DMS 273 treated with DMSO at 0.1 percent for 48 hours (cell line): ENCODE measurements at places on chromosomes 2 and 18.

GRCh38 chr18:74454279-74454751, 2.8 kb downstream of the DIPK1C start:
- DNase-seq = no peak

DNA sequence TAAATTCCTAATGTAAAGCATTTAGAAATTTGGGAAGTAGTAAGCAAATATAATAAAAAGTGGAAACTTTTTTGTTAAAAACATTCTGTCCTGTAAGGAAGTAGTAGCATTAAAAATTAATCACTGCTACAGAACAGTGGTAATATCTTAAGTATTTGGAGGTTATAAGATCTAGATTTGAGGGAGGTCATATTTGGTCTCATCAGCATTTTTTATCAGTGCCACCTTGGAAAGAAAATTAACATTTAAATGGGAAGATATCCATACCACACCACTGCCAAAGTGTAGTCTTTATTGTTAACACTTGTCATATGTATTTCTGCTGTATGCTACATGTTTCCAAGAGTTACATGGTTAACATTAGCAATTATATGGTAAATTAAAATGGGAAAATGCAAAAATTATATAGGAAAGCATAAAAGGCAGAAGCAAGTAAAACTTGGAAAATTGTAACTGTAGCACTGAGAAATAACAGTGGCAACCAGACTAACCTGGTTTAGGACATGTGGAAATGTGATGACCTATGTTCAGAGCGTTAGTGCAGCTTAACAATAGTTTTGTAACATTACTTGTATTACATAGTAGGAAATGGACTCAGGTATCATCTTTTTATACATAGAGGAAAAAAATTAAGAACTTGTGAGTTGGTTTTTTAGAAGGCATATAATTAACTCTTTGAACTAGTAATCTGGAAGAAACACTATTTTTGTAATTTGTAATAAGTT, 47.2 kb downstream of the CLIP4 start:
- no peak for DNase-seq

- no peak for DNase-seq
These were observed 152.9 kb downstream of the SPP2 start for GRCh38 chr2:234203135-234203984.

DNA sequence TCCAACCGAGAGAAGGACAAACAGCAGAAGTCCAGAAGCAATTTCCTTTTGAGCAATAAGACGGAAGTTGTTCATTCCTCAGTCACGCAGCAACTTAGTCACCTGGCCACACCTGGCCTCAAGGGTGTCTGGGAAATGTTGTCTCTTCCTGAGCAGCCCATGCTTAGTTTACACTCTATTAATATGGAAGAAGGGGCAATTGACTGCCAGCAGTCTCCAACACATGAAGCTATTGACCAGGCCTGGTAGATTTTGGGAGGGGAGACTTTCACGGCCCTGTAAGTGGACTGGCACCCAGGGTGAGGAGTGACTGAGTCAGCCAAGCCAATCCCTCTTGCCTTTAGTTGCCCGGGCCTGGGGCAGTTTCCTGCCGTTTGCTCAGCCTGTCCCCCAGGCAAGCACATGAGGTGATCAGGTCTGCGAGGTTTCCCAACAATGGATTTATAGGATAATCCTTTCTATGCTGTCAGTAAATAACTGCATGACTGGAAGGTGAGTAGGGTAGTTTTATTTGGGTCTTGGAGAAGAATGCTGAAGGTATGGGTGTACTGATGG, 43.8 kb upstream of the PPP4R1 start:
- DNase-seq = no peak

DNA sequence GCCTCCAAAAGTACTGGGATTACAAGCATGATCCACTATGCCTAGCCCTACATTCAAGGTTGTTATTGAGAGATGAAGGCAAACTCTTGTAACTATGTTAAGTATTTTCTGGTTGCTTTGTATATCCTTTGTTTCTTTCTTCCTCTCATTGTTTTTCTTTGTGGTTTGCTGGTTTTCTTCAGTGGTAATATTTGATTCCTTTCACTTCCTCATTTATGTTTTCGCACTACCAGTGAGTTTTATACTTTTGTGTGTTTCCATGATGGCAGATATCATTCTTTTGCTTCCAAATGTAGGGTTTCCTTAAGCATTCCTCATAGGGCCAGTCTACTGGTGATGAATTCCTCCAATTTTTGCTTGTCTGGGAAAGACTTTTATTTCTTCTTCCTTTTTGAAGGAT, 90.2 kb downstream of the NCK2 start:
- no peak for DNase-seq

GRCh38 chr2:176124110-176124946, 1.8 kb downstream of the HOXD9 start:
- no peak for DNase-seq

DNA sequence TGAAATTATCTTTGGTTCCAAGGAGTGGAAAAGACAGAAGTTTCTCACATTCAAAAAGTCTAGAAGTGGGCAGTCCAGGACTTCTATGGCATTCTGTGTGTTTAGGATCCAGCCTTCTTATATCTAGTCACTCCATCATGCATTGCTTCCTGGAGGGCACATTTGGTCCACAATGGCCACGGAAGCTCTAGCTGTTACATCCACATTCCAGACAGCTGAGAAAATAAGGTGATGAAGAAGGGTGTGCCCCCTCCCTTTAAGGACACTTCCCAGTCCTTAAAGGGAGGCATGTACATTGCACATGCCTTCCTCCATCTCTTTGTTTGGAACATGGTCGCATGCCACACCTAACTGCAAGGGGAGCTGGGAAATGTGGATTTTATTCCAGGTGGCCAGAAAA, 59.9 kb upstream of the BZW1 start:
- no peak for DNase-seq

- no peak for DNase-seq
These were observed 73.9 kb downstream of the NDUFA10 start for GRCh38 chr2:239951129-239951734.

GRCh38 chr2:85259879-85260278, 67.9 kb downstream of the TGOLN2 start:
- DNase-seq = no peak

DNA sequence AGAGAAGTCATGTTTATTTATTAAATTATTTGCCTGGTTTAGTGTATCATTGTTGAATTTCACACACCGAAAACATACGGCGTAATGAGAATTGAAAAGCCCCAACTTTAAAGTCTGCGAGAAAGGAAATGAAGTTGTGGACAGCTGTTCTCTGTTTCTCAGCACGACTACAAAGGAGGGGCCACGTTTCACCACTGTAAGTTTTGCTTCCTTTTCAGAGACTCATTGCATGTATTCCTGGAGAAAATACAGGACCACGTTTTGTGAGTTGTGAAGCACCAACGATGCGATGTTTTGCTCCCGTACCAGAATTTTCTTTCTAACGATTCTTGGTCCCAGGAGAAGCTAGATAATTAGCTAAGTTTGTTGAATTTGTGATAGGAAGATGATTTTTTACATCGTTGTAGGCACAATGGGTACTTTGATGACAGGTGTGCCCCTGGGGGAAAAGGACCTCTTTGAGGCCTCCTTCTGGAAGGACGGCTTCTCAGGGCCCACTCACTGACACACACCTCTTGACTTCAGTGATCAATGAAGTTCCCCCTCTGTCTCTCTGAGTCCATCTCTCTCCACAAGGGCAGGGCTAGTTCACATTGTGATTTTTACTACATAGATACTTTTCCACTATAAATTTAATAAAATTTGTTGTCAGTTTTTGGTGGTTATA, 23.7 kb upstream of the ACKR3 start:
- no peak for DNase-seq

GRCh38 chr2:42859006-42859552, 66.7 kb upstream of the HAAO start:
- DNase-seq = no peak

DNA sequence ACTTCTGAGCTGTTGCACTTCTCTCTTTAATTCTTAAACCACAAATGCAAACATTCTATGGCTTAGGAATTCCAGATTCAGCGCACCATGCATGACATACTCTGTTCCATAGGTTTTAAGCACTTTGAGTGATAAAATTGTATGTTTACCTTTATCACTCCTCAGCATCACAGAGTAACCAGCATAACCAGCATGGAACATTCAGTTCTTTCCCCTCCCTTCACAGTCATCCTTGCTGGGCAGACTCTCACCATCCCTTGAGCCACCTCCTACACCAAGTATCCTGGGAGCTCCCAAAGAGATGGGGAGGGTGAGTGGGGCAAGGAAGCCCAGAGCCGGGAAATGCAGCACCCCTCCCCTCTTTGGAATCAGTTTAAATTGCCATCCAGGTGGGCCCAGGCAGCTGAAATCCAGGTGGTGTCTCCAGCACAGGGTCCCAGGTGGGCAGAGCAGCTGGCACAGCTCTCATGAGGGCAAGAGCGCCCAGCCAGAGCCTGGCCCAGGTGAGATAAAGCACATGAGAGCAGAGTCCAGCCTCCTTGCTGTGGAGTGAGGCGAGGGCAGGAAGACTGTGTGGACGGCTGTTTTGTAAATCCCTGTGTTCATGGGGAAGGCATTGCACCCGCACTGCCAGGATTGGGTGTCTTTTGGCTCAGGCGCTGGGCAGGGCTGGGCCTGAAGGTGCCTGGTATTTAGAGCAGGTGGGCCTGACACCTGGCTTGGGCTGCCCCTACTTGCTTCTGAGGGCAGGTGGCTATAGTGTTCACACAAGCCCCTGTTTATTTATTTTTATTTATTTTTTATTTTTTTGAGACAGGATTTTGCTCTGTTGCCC, 36.8 kb downstream of the LAMA3 start:
- no peak for DNase-seq

DNA sequence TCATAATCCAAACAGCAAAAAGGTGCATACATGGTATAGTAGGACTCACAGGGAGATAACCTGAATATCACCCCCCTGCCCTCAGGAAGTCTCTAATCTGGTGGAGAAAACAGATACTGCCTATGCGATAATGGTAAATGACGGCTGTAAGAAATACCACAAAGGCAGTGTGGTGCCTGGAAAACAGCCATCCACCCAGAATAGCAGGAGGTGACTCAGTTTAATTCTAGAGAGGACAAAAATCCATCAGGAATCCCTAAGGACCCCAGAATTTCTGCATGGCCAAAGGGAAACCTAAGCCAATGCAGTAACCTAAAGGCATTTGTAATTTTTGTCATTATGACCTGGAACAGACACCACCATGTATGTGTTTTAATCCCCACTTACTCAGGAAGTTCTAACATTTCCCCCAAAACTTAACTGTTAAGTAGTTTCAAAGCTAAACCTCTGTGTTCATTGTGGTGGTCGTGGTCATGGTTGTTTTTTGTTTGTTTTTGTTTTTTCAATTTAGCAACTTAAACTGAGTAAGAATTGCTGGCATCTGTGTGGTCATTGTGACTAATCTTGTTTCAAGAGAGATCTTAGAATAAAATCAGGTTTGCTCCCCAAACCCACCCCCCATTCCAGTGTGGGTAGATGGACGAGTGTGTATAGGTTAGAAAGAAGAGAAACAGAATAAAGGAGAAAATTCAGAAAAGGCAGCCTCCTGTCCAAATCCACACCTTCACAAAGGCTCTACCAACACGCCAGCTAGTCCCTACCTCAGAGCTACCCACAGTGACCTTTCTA, 121.5 kb upstream of the CDCA7 start:
- DNase-seq = no peak

- peak; percentile 32 for DNase-seq
These were observed 626 bp upstream of the SLC1A4 start for GRCh38 chr2:64988420-64989125.

DNA sequence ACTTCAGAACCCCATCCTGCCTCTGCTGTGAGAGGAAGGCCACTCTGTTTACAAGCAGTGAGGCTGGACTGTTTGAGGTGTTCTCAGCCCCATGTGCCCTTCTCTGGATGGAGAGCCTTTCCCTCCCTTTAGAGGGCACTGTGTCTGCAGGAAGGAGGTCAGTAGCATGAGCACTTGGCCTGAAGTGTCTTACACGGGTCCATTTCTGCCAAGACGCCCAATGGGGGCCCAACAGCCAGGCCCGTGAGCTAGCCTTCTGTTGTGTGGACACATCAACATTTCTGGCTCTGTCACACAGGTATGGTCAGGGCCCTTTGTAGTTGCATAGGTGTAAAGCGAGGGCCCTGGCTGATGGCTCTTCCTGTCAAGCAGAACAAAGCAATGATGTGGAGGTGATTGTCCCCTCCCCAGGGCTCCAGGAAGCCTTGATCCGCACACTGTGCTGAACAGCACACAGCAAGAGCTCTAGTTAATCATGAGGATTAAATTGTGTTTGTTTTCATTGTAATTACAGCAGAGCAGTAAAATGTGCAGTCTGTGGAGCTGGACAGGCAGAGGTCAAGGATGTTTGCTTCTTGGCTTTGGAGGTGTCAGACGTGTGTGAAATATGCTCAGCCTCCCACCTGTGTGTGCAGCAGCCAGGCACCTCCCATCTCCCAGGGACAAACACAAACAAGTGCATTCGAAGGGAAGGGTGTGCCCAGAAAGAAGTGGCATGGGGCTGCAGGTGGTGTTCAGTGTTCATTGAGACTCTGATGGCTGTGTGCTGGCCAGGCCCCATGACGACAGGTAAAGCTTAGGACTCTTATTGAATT, 132.1 kb downstream of the SH3RF3 start:
- DNase-seq = no peak

DNA sequence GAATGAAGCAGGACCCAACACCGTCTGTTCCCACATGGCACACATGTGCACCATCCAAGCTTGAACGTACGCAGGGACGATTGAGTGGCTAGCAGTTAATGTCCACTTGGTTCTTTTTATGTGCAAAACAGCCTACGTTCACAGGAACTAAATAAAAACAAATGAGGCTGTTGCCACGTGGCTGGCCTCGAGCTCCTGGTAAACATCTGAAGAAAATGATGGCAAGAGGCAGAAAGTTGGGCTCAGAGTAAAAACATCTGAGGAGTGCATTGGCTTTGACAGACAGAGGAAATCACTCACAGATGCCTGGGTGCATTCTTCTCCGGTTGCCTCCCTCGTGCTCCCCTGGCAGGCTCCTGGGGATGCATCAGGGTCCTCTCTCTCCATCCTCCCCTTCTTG, 177.9 kb downstream of the NRP2 start:
- no peak for DNase-seq

DNA sequence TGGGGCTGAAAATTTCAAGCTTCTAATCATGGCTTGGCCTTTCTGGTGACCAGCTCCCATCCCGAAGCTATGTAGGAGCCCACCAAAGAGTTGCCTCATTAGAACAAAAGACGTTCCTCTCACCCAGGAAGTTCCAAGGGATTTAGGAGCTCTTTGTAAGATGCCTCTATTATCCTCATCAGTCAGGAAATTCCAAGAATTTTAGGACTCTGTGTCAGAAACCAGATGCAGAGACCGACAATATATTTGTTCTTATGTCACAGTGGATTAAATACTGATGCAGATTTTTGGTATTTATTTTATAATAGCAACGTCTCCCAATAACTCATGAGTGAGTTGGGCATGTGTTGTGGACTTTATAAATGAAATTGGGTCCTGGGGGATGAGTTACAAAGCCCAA, 91.8 kb upstream of the SKOR2 start:
- DNase-seq = no peak
